ENCODE measurements at places on chromosomes 4 and X. TPM values are rescaled to one million over a fixed set of nuclear protein-coding genes. Genes with fewer than 3 reads are reported as not detected.

Gene ZFP42
- total RNA-seq = not detected

Gene HTR2C
- total RNA-seq = not detected

Gene CCDC149
- 1.0 TPM for total RNA-seq

Gene ENPP6
- not detected for total RNA-seq

Gene LAMTOR3
- 40.7 TPM for total RNA-seq

Gene MAP7D2
- total RNA-seq = not detected

Gene PWWP3B
- total RNA-seq = 2.3 TPM

GRCh38 chr4:30269850-30270249, 450.3 kb upstream of the PCDH7 start:
- no peak for DNase-seq

DNA sequence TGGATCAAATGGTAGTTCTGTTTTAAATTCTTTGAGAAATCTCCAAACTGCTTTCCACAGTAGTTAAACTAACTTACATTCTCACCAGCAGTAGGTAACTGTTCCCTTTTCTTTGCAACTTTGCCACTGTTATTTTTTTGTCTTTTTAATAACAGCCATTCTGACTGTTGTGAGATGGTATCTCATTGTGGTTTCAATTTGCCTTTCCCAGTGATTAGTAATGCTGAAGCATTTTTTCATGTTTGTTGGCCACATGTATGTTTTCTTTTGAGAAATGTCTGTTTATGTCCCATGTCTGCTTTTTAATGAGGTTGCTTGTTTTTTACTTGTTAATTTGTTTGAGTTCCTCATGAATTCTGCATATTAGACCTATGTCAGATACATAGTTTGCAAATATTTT, 198.8 kb downstream of the RAB28 start:
- DNase-seq = no peak
